ENCODE measurements at places on chromosomes 3 and 15. TPM values are rescaled to one million over a fixed set of nuclear protein-coding genes. Genes with fewer than 3 reads are reported as not detected.

Gene SNTN
- not detected for total RNA-seq

Gene PAQR5
- 51.3 TPM for total RNA-seq

DNA sequence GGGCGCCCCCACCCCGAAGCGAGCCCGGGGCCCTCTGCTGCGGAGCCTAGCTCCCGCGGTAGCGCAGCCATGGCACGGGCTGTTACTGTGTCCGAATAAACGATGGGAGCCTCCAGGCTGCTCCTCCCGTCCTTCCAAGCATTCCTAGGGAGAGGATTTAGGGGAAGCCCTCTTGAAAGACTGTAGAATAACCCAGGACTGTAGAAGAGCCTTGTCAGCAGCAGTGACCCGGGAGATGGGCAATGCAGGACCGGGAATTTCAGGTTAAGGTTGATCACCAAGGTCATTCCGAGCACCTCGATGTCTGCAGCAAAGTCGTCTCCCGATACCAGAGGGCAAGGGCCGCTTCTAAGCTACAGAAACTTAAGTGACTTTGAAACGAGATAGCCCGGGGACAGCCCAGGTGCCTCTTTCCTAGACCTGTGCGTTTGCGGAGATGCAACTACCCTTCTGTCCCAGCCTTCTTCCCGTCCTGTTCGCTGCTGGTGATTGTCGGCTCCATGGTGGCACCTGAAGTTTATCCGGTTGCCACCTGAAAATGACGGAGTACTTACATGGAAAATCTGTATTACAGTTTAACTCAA lies 753 bp upstream of the MYO5A start:
- peak; percentile 25 for DNase-seq

GRCh38 chr3:49535971-49536874 lies 18.1 kb upstream of the BSN start:
- no peak for DNase-seq

DNA sequence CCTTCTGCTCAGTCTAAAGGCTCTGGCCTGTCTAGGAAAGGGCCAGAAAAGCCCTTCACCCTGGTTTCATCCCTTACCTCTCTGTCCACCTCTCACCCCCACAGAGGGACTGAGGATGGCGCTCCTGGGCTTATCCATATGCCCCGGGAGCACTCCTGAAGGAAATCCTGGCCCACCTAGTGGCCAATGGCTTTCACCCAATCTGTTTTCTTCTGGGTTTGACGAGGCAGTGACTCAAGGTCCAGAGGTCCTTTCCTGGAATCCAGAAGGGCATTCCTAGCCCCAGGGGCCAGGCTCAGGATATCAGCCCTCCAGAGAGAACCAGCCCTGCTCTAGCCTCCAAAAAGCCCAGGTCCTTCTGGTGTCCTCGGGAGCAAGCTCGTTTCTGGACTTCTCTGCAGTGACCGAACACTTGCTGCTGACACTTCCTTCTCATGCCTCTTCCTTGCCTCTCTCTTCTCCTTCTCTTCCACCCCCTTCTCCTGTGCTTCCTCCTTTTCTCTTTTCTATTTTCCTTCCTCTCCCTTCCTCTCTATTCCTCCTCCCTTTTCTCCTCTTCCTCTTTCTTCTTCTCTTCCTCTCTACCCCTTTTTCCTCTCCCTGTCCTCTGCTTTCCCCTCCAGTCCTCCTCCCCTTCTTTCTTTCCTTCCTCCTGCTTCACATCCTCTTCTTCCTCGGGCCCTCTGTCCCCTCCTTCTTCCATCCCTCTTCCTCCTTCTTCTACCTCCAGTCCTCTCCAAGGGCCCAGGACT lies 59.6 kb downstream of the RHCG start:
- DNase-seq: no peak

DNA sequence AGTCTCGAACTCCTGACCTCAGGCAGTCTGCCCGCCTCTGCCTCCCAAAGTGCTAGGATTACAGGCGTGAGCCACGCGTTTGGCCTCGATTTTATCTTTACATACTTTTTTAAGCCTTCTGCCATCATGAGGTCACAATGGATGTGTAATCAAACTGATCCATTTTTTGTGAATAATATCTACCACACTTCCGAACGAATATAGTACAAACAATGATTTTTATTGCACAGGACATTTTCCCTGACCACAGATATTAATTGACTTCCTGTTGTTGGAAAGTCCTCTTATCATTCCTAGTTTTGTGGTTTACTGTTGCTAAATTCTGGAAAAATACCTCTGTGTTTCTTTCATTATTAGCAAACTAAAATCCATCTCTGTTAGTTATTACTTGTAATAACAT lies 68.9 kb downstream of the MINDY2 start:
- DNase-seq: no peak

- no peak for DNase-seq
These were observed 5.3 kb upstream of the APEH start for GRCh38 chr3:49668861-49669260.

Gene SUCNR1
- total RNA-seq: 7.3 TPM

DNA sequence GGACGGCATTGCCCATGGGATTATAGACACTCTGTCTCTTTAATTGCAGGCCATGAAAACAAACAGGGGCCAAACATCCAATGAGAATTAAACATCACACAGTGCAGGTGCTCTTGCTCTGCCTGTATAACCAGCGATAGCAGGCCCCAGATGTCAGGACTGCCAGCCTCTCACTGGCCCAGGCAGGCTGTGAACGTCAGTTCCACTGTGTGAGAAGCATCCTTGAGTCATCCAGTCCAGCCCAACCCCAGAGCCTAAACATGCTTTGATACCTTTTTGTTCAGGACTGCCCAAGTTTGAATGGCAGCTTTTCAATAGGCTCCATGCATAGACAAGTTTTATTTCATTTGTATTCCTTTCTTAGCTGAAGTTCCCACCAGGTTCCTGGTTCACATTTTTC lies 189.8 kb downstream of the SLCO3A1 start:
- DNase-seq: no peak

Gene GUCA1C
- not detected for total RNA-seq

Gene SCN11A
- 0.25 TPM for total RNA-seq

DNA sequence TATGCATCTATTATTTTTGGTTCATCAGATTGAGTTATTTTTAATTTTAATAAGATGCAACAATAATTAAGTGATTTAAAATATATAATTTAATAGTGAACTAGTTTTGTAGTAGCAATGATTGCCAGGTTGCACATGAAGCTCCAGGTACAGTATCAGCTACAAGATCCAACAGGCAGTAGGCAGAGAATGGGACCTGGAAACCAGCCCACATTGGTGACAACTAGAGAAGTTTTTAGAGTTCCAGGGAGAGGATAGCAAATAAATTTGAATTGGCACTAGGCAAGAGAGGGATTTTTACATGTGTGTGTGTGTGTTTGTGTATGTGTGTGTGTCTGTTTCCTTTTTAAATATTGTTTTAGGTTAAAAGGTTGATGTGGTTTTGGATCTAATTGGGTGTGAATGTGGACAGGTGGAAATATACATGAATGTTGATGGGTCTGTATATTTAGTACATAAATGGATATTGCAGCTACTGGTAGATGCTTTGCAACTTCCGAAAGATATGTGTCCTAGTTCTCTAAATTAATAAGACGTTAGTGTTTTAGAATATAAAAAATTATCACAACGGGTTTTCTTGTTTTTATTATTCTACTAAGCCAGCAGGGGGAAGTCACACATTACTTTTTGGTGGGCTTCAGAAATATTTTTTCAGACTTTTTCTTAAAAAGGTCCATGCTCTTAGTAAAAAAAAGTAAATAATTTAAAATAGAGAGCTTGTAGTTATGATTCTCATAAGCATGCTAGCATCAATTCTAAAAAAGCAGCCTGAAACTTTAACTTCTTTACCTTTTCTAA lies 110.1 kb upstream of the GBE1 start:
- DNase-seq: no peak

Gene PP2D1
- not detected for total RNA-seq

GRCh38 chr15:41661518-41662225 lies 1.5 kb downstream of the MGA start:
- DNase-seq: peak; percentile 90

DNA sequence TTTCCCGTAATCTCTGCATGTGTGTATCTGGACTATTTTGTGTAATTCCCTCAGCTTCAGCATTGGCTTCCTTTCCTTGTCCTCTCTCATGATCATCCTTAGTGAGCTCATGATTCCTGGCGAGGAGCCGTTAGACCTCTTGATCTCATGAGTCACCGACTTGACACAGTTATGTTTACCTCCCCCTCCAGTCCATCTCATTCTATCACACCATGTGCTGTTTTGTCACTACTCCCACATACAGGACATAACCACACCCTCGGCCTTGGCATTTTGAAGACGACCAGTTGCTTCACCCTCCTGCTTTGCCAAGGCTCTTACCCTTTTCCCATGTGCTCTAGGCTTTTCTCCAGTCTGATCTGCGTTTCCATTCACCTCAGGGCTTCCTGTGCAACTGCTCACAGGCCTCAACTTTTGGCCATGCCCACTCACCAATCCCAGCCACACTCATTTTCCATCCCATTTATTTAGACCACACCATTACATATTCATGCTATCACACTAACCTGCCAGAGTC lies 41.5 kb downstream of the CP start:
- DNase-seq: peak; percentile 82

DNA sequence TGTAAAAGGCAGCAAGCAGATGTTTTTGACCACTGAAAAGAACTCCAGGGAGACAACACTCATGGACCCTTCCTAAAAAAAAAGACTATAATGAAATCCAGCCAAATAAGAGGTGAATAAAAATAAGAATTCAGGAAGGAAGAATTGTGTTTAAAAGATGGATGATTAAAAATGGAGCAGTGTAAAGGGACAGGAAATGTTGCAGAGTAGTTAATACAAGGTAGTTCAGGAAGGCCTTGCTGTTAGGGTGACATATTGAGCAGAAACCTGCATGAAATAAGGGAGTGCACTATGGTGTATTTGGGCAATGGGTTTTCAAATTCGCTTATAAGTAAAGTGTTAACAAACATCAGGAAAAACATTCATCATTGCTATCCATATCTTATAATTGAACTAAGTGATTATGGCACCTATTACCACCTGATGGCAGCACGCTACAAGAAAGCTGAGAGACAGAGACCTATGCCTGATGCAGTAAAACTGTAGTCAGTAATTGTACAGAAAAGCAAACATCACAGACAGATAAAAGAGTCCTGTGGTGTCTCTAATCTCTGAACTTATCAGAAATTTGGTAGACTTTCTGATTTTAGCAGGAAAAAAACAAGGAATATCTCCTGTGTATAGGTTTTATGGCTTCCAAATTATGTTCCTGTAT lies 5.8 kb upstream of the DBR1 start:
- DNase-seq: no peak

DNA sequence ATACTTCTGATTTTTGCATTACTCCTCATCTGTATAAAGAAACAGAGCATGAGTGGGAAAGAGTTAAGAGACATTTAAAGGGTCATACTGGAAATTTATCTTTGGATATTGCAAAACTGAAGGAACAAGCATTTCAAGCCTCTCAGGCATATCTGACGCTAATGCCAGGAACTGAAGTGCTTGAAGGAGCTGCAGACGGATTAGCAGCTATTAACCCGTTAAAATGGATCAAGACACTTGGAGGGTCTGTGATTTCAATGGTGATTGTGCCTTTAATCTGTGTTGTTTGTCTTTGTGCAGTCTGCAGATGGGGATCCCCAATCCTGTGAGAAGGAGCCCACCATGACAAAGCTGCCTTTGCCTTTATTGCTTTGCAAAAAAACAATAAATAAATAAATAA lies 202.5 kb upstream of the UBE3A start:
- no peak for DNase-seq

- DNase-seq: no peak
These were observed 19.3 kb downstream of the PDIA5 start for GRCh38 chr3:123085932-123086627.

- no peak for DNase-seq
These were observed 58.1 kb downstream of the SLC6A6 start for GRCh38 chr3:14460342-14461005.

DNA sequence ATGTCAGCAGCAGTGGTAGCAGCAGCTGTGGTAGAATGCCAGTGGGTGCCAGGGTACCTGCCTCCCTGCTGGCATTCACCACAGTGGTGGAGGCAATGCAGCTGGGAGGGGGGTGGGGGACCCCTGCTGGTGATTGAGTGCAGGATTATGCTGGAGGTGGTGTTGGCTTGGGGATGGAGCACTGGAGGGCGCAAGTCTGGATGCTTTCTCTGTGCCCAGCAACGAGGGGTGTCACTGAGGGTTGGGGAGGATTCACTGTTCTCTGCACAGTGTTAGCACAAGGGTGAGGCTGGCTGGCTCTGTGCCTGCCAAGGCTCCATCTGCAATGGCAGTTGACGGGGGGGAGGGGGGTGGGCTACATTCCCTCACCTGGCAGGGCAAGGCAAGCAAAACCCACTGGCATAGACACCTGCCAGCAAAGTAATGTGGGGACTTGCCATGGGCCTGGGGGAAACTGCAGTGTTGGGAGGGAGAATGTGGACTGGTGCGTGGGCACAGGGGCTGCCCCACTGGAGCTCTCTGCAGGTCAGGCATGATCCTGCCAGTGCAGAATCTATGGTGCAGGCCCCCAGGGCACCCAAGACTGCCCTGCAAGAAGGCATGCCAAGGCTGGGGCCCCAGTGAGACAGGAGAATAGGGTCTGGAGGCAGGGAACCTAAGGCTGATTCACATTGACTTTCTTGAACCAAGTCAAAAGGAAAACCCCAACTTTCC lies 64.3 kb downstream of the MINDY4B start:
- DNase-seq: no peak

GRCh38 chr15:64247535-64247905 lies 84.7 kb upstream of the PPIB start:
- no peak for DNase-seq

DNA sequence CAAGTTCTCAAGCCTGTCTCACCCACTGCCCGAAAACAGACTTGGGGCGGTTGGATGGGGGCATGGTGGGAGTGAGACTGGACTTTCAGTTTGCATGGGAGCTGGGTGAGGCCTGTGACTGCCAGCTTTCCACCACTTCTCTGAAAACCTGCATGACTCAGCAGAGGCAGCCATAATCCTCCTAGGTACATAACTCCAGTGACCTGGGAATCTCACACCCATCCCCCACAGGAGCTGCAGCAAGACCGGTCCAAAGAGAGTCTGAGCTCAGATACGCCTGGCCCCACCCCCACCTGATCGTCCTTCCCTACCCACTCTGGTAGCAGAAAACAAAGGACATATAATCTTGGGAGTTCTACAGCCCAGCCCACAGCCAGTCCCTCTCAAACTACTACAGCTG lies 107.2 kb downstream of the NSMCE3 start:
- no peak for DNase-seq

Gene BUB1B
- 0.94 TPM for total RNA-seq

Gene GABRB3
- 6.9 TPM for total RNA-seq

DNA sequence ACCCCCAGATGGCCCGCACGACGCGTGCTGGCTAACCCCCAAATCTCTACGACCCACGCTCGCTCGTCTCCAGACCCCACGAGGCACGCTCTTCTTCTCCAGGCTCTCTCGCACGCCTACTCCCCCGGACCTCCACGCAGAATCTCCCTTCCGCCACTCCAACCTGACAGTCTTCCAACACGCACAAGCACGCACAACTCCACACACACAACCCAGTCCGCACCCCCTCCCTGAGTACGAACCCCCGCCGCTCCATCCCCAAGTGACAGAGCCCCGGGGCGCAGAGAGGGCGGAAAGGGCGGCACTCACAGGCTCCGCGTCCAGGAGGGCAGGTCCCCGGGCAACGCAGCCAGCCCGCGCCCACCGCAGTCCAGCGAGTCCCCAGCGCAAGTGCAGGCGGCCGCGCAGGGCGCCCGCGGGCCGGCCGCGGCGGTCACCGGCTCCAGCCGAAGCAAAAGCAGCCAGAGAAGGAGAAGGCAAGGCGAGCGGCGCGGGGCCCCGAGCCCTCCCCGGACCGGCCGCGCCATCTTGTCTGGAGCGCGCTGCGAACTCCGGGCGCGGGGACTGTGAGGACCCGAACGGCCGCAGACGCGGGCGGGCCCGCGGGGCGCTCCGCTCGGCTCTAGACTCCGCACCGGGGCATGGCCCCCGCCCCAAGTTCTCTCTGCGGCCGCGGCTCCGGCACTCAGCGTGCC lies 794 bp downstream of the LRIG1 start:
- peak; percentile 61 for DNase-seq
